ENCODE measurements at places on chromosomes 3 and 15. TPM values are rescaled to one million over a fixed set of nuclear protein-coding genes. Genes with fewer than 3 reads are reported as not detected.
A peak's percentile ranks its signal among the peaks of the same experiment; 100 is the strongest.

The ANKRD34C gene
- total RNA-seq: not detected

GRCh38 chr3:188348435-188349244, 194.7 kb downstream of the LPP start:
- H3K4me1 ChIP-seq: peaks cover 11% of the 10 kb centered on the region
- H3K4me3 ChIP-seq: no peak overlapping the region

DNA sequence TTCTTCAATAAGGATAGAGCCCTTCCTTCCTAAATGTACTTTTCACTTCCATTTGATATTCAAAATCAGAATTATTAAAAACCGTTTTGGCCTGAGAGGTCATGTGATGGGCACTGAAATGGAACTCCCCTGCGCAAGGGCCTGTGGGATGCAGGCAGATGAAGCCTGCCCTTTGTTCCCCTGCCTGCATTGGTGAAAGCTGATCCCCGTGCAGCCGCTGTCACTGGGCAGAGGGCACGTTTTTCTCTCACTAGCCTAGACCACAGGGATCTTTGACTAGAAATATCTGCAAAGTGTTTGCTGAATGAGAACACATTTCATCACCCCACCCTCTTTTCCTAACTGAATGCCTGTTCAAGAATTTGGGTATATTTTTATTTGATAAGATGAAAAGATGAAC, 74.9 kb downstream of the TIPARP start:
- H3K4me1 ChIP-seq: no peaks in the 10 kb centered on the region
- H3K36me3 ChIP-seq: no peaks in the 10 kb centered on the region
- H3K27me3 ChIP-seq: no peaks in the 10 kb centered on the region

GRCh38 chr3:10263646-10264363, 15.5 kb downstream of the TATDN2 start:
- no peak overlapping the region for H3K27ac ChIP-seq
- peaks cover 51% of the 10 kb centered on the region for H3K36me3 ChIP-seq
- H3K27me3 ChIP-seq: no peaks in the 10 kb centered on the region
- no peaks in the 10 kb centered on the region for H3K4me1 ChIP-seq
- no peak overlapping the region for H3K4me3 ChIP-seq

DNA sequence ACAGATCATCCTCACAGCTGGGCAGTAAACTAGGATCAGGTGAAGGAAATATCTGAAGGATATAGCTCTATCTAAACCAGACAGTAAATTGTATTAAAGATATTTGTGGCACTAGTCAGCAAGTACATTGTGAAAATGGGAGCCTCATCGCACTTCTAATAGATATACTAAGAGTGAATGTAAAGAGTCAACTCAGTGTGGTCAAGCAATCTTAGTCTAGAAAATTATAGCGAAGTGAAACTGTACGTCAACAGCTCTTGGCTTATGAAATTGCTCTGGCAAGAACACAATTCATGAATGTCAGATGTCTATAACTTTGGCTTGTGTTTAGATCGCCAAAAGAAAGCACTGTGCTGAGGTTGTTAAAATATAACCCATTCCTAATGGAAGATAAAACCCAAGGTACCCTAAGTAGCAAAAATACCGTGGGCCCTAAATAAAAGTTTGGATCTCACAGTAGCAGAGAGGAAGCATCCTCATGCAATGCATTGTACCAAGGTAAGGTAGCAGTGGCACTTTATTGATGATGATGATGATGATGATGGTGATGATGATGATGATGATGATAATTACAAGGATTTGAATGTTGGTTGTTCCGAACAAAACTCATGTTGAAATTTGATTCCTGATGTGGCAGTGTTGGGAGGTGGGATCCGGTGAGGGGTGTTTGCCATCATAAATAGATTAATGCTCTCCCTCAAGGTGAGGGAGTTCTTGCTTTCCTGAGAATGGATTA, 228.5 kb downstream of the UNC13C start:
- no peaks in the 10 kb centered on the region for H3K4me1 ChIP-seq
- DNase-seq: no peak
- H3K4me3 ChIP-seq: no peak overlapping the region
- H3K27me3 ChIP-seq: no peaks in the 10 kb centered on the region
- H3K27ac ChIP-seq: no peak overlapping the region

- no peaks in the 10 kb centered on the region for H3K4me1 ChIP-seq
- no peaks in the 10 kb centered on the region for H3K36me3 ChIP-seq
- peaks cover 35% of the 10 kb centered on the region for H3K27me3 ChIP-seq
- peak; percentile 59 for DNase-seq
- no peak overlapping the region for H3K4me3 ChIP-seq
Observed at GRCh38 chr3:186307594-186308221, 54.3 kb downstream of the DGKG start.

- H3K27ac ChIP-seq: no peak overlapping the region
- peaks cover 15% of the 10 kb centered on the region for H3K4me1 ChIP-seq
- H3K4me3 ChIP-seq: no peak overlapping the region
- H3K36me3 ChIP-seq: no peaks in the 10 kb centered on the region
Observed at GRCh38 chr3:169813757-169814517, 1.2 kb upstream of the LRRC34 start.
